Dorsolateral prefrontal cortex (tissue), 122 donors: ENCODE measurements at places on chromosomes 6 and 20.

GRCh38 chr20:54131675-54132611 is 41.8 kb downstream of the CYP24A1 start:
- DNase-seq, result no peak

- no peak for DNase-seq
Observed at GRCh38 chr6:27871924-27872638, 40.1 kb downstream of the OR2B2 start.

GRCh38 chr6:141123497-141123896 is 1009.2 kb upstream of the GJE1 start:
- DNase-seq, result no peak

DNA sequence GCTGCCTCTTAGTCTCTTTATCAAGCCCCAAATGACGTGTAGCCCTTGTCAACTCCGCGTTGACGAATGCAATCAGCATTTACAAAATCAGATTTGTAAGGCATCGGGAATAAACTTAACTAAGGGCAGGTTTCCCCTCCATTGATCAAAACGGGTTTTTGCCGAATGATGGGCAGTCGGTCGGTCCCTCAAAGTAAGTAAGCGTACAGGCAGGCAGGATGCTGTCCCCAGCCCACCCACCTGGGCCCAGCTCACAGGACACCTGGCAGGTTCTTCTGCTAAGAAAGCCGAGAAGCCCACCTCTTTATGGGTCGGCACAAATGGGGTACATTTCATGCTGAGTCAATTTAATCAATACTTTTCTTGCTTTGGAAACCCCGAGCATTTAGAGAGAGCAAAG is 22.0 kb upstream of the MAFB start:
- no peak for DNase-seq

- DNase-seq, result no peak
Observed at GRCh38 chr6:159982731-159983506, 14.0 kb downstream of the IGF2R start.

DNA sequence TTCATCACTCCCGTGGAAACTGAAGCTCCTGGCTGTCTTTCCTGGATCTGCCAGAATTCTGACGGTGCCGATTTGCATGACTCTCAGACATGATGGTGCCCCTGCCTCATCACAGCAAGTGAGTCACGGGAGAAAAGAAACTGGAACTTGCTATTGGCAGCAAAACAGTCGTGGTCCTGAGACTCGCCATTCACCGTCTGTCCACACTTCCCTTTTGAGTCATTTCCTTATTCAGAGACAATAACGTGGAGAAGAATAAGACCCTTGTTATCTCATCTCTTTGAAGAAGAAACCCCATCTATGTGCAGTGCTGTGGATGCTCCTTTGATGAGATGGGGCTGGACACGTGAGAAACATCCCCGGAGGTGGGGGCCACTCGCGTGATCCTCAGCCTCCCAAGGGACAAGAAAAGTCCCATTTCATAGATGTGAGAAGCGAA is 4.2 kb downstream of the GPR31 start:
- DNase-seq, result no peak

GRCh38 chr20:31790401-31790800 is 28.8 kb upstream of the MYLK2 start:
- no peak for DNase-seq

DNA sequence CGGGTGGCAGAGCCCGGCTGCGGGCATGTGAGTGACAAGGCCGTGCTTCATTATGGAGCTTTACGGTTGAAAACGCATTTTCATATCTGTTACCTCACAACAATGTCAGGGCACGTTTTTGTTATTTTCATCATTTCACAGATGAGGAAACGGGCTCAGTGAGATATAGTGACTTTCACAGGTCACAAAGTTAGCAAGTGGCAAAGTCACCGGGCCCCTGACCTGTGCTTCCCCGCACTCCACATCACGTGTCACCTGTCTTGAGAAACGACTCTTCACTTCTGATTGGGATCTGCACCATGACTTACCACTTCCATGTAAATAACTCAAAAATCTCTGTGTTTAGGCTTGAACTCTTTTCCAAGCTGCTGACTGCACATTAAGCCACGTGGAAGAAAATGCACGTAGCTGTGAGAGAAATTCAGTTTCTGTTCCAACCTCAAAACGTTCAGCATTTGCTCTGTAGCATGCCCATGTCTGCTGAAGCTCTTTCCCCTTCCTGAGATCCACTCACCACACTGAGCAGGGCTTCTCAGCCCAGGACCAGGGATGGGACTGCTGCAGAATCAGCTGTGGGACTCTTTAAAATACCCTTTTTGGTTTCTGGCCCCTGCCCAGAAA is 107.2 kb downstream of the ARMC2 start:
- no peak for DNase-seq

DNA sequence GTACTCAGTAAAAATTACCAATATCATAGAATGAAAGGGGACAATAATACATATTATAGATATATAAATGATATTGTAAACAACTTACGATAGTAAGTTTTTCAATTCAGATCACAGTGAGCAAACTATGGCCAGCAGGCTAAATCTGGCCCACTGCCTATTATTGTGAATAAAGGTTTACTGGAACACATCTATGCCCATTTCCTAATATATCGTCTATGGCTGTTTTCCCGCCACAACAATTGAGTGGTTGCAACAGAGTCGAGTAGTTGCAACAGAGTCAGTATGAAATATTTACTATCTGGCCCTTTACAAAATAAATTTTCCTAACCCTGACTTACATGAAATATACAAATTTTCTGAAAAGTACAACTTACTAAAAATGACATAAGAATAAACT is 297.3 kb upstream of the KCNQ5 start:
- no peak for DNase-seq

DNA sequence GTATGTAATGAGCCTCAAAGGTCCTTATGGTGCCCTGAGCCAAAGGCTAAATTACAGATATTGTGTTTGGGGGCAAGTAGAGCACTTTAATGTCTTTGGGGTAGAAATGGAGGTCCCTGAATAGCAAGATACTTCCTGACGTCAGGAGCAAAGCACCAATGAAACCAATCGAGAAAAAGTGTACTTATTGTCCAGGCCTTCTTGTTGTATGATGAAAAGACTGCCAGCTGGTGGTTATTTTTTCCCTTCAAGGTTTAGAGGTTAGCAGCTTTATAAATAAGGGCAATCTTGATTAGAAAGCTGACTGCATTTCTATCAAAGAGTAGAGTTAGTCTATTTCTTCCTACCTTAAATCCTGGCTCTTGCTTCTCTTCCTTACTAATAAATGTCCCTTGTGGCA is 76.1 kb upstream of the HSF2 start:
- no peak for DNase-seq

DNA sequence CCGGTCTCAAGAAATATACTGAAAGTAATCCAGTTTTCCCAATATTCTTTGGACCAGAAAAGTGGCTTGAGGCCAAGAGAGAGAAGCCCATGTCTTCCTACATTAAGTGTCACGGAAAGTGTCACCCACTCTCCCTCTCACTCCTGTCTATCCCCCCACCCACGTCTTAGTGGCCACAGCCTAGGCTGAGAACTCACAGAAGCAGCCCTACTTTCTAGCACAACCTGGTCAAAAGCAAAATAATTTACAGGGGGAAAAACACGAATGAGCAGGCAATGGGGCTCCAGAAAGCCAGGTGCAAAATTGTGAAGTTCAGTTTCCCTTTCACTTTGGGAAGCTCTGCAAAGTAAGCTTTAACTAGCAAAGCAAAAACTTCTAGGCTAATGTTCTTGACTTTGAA is 118.0 kb downstream of the OPRM1 start:
- DNase-seq, result no peak

DNA sequence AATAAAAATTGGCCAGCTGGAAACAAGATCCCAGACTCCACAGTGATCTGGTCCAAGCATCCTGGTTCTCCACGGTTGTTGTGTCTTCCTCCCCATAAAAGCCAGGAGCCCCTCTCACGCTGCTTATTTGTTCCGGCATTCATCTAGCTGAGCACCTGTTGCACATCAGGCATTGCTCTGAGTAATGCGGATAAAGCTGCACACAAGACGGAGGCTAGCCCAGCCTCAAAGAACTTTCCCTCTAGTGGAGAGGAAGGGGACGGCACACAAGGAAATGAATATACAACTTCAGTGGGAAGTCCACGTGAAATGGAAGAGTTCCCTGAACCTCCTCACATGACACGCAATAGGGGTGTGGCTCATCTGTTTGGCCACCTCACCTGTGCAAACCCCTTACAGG is 30.3 kb upstream of the NXT1 start:
- DNase-seq, result no peak

- no peak for DNase-seq
Observed at GRCh38 chr6:83827050-83827449, 26.1 kb upstream of the RIPPLY2 start.

DNA sequence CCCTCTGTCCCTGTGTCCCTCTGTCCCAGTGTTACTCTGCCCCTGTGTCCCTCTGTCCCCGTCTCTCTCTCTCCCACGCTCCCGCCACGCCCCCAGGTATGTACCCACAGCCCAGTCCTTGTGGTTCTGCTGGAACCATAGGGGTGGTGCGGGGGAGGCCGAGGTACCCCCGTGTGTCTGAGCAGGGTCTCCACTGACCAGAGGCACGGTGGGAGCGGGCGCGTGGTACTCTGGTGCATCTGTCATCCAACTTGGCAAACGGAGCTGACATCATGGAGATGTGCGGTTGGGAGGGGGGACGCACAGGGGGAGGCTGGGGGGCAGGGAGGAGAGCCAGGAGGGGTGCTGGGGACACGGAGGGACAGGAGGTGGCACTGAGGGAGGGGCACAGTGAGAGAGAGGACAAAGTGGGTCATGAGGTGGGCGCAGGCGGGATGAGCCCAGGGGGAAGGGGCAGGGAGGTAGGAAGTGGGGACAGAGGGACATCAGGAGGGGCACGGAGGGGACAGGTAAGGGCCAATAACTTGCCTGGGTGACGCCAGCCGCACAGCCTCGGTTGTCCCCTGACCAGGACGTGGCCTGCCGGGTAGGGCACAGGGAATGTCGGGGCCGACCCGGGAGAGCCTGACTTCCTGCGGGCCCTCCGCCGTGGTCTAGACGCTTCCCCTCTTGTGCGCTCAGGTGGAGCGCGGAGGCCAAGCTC is 163.6 kb upstream of the PDE10A start:
- no peak for DNase-seq

DNA sequence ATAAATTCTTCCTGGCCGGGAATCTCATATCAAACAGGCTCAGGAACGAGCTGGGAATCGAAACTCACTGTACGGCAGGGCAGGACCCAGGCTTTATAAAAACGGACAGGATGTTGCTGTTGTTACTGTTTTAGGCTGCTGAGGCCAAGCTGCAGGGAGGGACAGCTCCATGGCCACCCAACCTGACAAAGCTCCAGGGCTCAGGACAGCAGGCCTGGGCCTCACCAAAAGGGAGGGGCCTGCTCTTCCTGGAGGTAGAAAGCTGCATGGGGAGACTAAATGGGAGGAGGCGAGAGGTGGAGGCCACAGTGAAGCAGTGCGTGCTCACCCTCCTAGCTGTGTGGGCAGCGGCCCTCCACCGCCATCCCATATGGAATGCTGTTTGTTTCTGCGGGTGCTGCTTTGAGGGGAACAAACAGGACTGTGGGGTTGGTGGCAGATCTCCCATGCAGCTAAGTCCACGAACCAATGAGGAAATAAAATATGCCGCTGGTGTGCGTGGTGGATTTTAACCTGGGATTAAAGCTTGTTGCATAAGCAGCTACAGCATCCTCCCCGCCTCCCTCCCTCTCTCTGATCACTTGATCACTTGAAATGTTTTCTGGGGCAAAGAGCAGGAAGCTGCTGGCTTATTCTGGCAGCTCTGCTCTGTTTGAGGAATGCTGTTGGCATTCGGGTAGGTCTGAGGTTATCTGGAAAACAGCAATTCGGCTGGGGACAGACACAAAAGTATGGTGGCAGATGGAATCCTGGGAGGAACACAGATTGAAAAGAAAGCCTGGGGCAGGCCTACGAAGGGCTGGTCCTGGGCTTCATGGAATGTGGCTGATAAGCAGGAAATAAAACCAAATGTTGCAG is 2.4 kb upstream of the ZMYND8 start:
- peak; percentile 84 for DNase-seq

DNA sequence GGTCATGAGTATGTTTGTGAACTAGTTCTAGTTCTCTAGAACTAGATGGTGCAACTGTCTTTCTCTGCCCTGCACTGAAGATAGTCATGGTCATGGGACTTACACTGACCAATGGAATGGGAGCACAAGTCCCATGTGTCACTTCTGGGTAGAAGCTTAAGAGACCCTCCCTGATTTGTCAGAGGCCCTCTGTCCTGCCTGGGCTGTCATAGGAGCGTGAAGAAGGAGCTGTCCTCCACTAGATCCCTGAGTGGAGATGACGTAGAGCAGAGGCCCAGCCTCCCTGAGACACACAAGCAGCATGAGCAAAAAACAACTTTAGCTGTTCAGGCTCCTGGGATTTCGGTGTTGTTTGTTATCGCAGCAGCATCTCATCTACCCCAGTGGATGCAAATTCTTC is 514.5 kb downstream of the PREX1 start:
- DNase-seq, result no peak

DNA sequence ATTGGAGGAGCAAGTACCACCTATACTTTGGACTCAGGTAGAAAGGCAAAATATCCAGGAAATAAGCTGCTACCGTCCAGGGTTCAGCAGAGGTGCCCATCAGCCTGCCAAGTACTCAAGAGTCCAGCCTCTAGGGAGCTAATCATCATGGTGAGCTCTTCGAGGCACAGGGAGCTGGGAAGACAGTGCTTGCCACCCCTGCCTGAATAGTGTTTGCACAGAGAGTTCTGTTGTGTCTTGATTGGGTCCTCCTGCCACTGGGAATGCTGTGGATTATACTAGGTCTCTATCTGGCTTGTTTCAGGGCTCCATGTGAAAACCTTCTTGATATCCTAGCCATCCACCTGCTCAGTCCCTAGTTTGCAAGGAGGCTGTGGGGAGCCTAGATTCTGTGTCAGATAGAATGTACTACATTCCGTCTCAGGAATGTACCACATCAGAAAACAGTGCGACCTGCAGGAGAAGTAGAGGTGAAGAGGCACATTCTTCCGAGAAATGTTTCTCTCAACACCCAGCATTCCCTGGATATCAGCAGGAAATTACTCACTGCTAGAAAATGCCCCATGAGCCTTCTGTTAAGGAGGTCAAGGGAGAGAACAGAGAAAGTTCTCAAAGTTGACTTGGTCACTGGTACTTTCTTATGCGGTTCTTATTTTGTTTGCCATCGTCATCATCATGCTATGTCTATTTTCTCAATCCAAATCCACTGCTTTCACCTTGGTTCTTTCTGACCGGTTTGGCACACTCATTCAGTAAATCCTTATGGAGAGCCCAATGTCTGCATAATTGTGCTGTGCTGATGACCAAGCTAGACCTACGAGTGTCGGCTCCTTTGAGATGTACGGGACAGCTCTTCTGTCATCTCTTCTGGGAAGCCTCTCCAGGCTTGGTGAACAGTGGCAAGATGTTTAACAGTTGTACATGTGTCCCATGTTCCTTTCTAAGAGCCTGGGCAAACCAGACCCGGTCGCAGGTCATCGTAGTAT is 30.7 kb downstream of the PTPN1 start:
- DNase-seq, result no peak
